ENCODE measurements at places on chromosomes 3 and 15. TPM values are rescaled to one million over a fixed set of nuclear protein-coding genes. Genes with fewer than 3 reads are reported as not detected.

EIF2A gene
- total RNA-seq = 137 TPM

PAQR9 gene
- not detected for total RNA-seq

SLC2A2 gene
- not detected for total RNA-seq

CRABP1 gene
- not detected for total RNA-seq

DLL4 gene
- not detected for total RNA-seq

APBA2 gene
- 17.2 TPM for total RNA-seq

ACVR2B gene
- total RNA-seq = 7.1 TPM

SLC22A13 gene
- 0.23 TPM for total RNA-seq

CP gene
- not detected for total RNA-seq

CCR1 gene
- 0.48 TPM for total RNA-seq

USP19 gene
- total RNA-seq = 57.9 TPM

CCR4 gene
- total RNA-seq = 40.9 TPM

ANKRD63 gene
- 0.17 TPM for total RNA-seq

NUP210 gene
- total RNA-seq = 159 TPM

ADAMTS9 gene
- not detected for total RNA-seq

TBC1D5 gene
- 41.0 TPM for total RNA-seq

CX3CR1 gene
- 0.21 TPM for total RNA-seq

LRRIQ4 gene
- 0.25 TPM for total RNA-seq

SLC28A2 gene
- total RNA-seq = not detected

CEP152 gene
- total RNA-seq = 23.9 TPM

CYP1A2 gene
- not detected for total RNA-seq

ZNF80 gene
- 2.1 TPM for total RNA-seq

NAALADL2 gene
- not detected for total RNA-seq

BUB1B gene
- 65.4 TPM for total RNA-seq

GP5 gene
- total RNA-seq = 0.31 TPM

GOLGA8T gene
- total RNA-seq = 0.15 TPM

B3GALNT1 gene
- 3.4 TPM for total RNA-seq

STAB1 gene
- total RNA-seq = not detected

MRAS gene
- total RNA-seq = not detected

TMOD2 gene
- 5.7 TPM for total RNA-seq

TEX55 gene
- not detected for total RNA-seq

GOLGA8N gene
- 1.0 TPM for total RNA-seq

RBP2 gene
- not detected for total RNA-seq

COL6A5 gene
- not detected for total RNA-seq

CAND2 gene
- total RNA-seq = 2.6 TPM

RAD51 gene
- total RNA-seq = 69.5 TPM

MED12L gene
- total RNA-seq = 1.5 TPM

RGMA gene
- not detected for total RNA-seq

NR1I2 gene
- total RNA-seq = 0.67 TPM

POLR2M gene
- total RNA-seq = 67.0 TPM

FEZF2 gene
- total RNA-seq = not detected

SAMD7 gene
- total RNA-seq = not detected

LDHAL6B gene
- total RNA-seq = not detected

RRP9 gene
- total RNA-seq = 83.9 TPM

CDCP1 gene
- 2.1 TPM for total RNA-seq

FRMD5 gene
- 0.44 TPM for total RNA-seq

GOLGA6A gene
- total RNA-seq = not detected

NMNAT3 gene
- total RNA-seq = 2.0 TPM

ECE2 gene
- total RNA-seq = not detected

SENP2 gene
- 39.5 TPM for total RNA-seq

AGTR1 gene
- not detected for total RNA-seq

GUCA1C gene
- total RNA-seq = not detected

ZNF620 gene
- total RNA-seq = 6.2 TPM

PATL2 gene
- 5.4 TPM for total RNA-seq

SHISA5 gene
- 78.1 TPM for total RNA-seq

TUSC7 gene
- total RNA-seq = not detected

VEPH1 gene
- total RNA-seq = not detected

CCRL2 gene
- total RNA-seq = 3.0 TPM

HPS3 gene
- total RNA-seq = 17.9 TPM

TMCO5A gene
- not detected for total RNA-seq

Data from activated CD8-positive, alpha-beta memory T cell treated with anti-CD3 and anti-CD28 coated beads for 36 hours (primary cell).